Smooth muscle cell of trachea (primary cell): ENCODE measurements at places on chromosomes 16 and 17. TPM values are rescaled to one million over a fixed set of nuclear protein-coding genes. Genes with fewer than 3 reads are reported as not detected.

The HEXD gene
- total RNA-seq = 13.2 and 16.9 TPM in 2 replicates

The CA4 gene
- total RNA-seq = not detected in 2 replicates

The GRAP gene
- 0.15 and 0.33 TPM in 2 replicates for total RNA-seq

The TP53TG3 gene
- total RNA-seq = not detected in 2 replicates

The CCL2 gene
- 2.3 and 50.4 TPM in 2 replicates for total RNA-seq

The MPP2 gene
- 4.3 and 7.4 TPM in 2 replicates for total RNA-seq

The C17orf78 gene
- not detected in 2 replicates for total RNA-seq

The NLRC3 gene
- 0.15 and 0.17 TPM in 2 replicates for total RNA-seq

The NOS2 gene
- total RNA-seq = not detected in 2 replicates

The GRAPL gene
- total RNA-seq = 0.15 and 0.66 TPM in 2 replicates

The CD7 gene
- 0.66 and 1.3 TPM in 2 replicates for total RNA-seq

The KRTAP2-2 gene
- not detected in 2 replicates for total RNA-seq

The EVPL gene
- under 0.01 TPM in 1 of 2 replicates, not detected in the other for total RNA-seq

The PLLP gene
- not detected in 2 replicates for total RNA-seq

The TRAF7 gene
- 59.2 and 92.1 TPM in 2 replicates for total RNA-seq

The CACNA1H gene
- total RNA-seq = 0.15 and 0.33 TPM in 2 replicates

The PIMREG gene
- total RNA-seq = 3.1 and 25.3 TPM in 2 replicates

The DPEP2NB gene
- total RNA-seq = not detected in 2 replicates

The KCNH6 gene
- total RNA-seq = not detected in 2 replicates

The ERI2 gene
- total RNA-seq = 25.3 and 41.7 TPM in 2 replicates

The C1QTNF1 gene
- 6.3 and 79.2 TPM in 2 replicates for total RNA-seq

The CCL7 gene
- 1.7 TPM in 1 of 2 replicates, not detected in the other for total RNA-seq

The TPSG1 gene
- total RNA-seq = not detected in 2 replicates

The SLC12A3 gene
- total RNA-seq = not detected in 2 replicates

The SPATA22 gene
- 1.2 and 2.5 TPM in 2 replicates for total RNA-seq

The ARHGAP44 gene
- total RNA-seq = 1.2 TPM in 2 replicates

The SPHK1 gene
- 19.2 and 28.9 TPM in 2 replicates for total RNA-seq

The SNAI3 gene
- total RNA-seq = 0.33 TPM in 1 of 2 replicates, not detected in the other

The ZP2 gene
- not detected in 2 replicates for total RNA-seq

The CES1 gene
- 6.5 and 20.3 TPM in 2 replicates for total RNA-seq

The ITGB4 gene
- 0.50 and 4.2 TPM in 2 replicates for total RNA-seq

The PLK1 gene
- total RNA-seq = 4.6 and 27.1 TPM in 2 replicates

The ARL5C gene
- not detected in 2 replicates for total RNA-seq

The CD19 gene
- total RNA-seq = not detected in 2 replicates

The HOXB1 gene
- not detected in 2 replicates for total RNA-seq

The IRX5 gene
- total RNA-seq = not detected in 2 replicates

The FBXW10B gene
- 0.15 and 0.50 TPM in 2 replicates for total RNA-seq

The GPATCH8 gene
- total RNA-seq = 15.4 and 28.5 TPM in 2 replicates

The TMEM106A gene
- 4.6 and 5.4 TPM in 2 replicates for total RNA-seq

The SLC13A2 gene
- not detected in 2 replicates for total RNA-seq

The ATP5PD gene
- 279 and 530 TPM in 2 replicates for total RNA-seq

The CYGB gene
- 46.0 and 123 TPM in 2 replicates for total RNA-seq

The FOXF1 gene
- total RNA-seq = 21.8 and 39.0 TPM in 2 replicates

The TIGD7 gene
- total RNA-seq = 4.2 and 6.0 TPM in 2 replicates

The PRKCB gene
- total RNA-seq = under 0.01 TPM in 1 of 2 replicates, not detected in the other
